ENCODE measurements at places on chromosomes 5 and 9.

DNA sequence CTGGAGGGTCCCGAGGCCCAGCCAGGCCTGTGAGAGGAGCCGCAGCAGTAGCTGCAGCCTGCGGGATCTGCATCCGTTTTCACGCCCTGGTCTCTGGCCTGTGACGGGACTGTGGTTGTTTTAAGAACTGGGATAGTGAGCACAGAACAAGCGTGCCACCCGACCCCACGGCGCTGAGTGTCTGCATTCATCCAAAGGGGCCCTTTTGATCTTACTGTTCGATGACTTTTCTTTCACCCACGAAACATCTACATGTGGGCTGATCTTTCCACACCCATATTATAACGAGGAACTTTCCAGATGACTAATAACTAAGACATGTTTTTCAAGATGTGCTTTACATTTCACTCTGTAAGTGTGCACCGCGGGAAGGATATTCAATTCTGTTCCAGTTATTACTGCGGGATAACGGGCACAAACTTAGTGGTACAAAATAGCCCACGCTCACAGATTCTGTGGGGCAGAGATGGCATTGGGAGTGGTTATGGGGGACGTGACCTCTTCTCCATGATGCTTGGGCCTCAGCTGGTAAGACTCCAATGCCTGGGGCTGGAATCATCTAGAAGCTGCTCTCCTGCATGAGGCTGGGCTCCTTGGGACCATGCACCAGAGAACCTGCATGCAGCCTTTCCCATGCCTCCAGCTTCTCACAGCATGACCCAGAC is 165.0 kb downstream of the SYK start:
- no peak overlapping the region for H3K4me3 ChIP-seq
- H3K36me3 ChIP-seq: no peaks in the 10 kb centered on the region
- no peak for DNase-seq
- peaks cover 30% of the 10 kb centered on the region for H3K4me1 ChIP-seq
- H3K27me3 ChIP-seq: no peaks in the 10 kb centered on the region

DNA sequence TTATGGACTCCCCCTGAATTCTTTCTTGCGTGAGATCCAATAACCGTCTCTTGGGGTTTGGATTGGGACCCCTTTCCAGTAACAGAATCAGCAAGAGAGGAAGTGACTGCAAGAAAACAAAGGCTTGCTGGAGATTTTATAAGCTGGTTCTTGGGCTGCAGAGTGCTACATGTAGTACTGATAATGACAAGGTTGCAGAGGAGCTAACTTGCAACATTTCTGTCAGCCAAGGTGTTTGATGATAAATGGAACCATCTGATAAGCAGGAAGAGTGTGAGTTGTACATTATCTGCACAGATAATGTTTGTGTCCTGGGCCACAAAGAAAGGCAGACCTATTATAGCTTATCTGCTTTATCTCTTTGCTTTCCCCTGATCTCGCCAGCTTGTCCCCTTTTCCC is 37.1 kb downstream of the DNAJB5 start:
- no peaks in the 10 kb centered on the region for H3K36me3 ChIP-seq
- peaks cover 11% of the 10 kb centered on the region for H3K4me1 ChIP-seq
- H3K27me3 ChIP-seq: no peaks in the 10 kb centered on the region
- no peak overlapping the region for H3K4me3 ChIP-seq

- H3K4me1 ChIP-seq: peaks cover 5% of the 10 kb centered on the region
- H3K27ac ChIP-seq: no peak overlapping the region
- H3K27me3 ChIP-seq: no peaks in the 10 kb centered on the region
- H3K36me3 ChIP-seq: no peaks in the 10 kb centered on the region
- peak; percentile 30 for DNase-seq
- H3K4me3 ChIP-seq: no peak overlapping the region
These were observed 215.5 kb downstream of the FANCC start for GRCh38 chr9:95102001-95102433.

DNA sequence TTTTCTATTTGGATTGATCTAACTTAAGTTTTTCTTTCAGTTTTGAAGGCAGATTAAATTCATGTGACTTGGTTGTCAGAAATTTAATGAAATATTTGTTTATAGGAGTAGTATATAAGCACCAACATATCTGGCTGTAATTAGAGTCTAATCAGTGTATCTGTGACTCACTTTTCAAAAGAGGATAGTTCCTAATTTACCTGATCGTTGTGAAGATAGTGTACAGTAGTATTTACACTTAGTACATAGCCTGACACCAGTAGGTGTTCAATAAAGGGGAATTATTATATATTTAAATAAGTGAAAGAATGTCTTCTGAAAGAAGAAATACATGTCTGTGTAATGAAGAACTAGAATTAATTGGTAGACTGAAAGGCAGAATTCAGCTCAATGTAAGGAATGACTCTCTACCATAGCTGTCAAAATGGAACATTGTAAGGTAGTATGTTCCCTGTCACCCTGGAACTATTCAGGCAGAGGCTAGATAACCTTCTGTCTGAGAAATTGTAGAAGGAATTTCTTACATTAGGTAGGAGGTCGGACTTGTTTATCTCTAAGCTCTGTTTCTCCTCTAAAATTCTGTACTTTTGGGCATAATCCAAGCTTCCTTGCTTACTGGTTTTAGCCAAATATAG is 8.6 kb downstream of the TGFBR1 start:
- H3K4me3 ChIP-seq: no peak overlapping the region
- no peaks in the 10 kb centered on the region for H3K36me3 ChIP-seq
- H3K27me3 ChIP-seq: no peaks in the 10 kb centered on the region
- no peak overlapping the region for H3K27ac ChIP-seq
- DNase-seq: no peak

DNA sequence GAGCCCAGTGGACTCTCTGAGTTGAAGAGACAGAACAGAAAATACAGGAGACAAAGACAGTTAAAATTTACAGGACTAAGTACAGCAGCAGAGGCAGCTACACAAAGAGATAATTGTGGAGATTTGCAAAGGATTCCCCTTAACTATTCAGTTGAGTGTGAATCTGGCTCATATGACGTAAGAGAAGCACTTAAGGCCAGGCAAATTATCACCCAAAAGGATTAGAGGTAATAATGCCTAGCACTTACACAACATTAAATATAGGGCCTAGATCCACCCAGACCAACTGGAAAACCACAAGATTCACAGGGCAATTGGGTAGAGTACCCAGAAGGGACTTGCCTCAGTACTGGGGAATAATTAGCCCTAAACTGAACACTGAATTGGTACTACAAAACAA is 41.3 kb downstream of the ADAMTS6 start:
- no peaks in the 10 kb centered on the region for H3K4me1 ChIP-seq
- no peak for DNase-seq
- no peaks in the 10 kb centered on the region for H3K27me3 ChIP-seq
- H3K36me3 ChIP-seq: no peaks in the 10 kb centered on the region
- H3K4me3 ChIP-seq: no peak overlapping the region
- peak overlapping the region; percentile 42 for H3K27ac ChIP-seq

GRCh38 chr5:121870489-121870888 is 18.8 kb downstream of the FTMT start:
- no peak overlapping the region for H3K27ac ChIP-seq
- no peaks in the 10 kb centered on the region for H3K27me3 ChIP-seq
- DNase-seq: peak; percentile 29

DNA sequence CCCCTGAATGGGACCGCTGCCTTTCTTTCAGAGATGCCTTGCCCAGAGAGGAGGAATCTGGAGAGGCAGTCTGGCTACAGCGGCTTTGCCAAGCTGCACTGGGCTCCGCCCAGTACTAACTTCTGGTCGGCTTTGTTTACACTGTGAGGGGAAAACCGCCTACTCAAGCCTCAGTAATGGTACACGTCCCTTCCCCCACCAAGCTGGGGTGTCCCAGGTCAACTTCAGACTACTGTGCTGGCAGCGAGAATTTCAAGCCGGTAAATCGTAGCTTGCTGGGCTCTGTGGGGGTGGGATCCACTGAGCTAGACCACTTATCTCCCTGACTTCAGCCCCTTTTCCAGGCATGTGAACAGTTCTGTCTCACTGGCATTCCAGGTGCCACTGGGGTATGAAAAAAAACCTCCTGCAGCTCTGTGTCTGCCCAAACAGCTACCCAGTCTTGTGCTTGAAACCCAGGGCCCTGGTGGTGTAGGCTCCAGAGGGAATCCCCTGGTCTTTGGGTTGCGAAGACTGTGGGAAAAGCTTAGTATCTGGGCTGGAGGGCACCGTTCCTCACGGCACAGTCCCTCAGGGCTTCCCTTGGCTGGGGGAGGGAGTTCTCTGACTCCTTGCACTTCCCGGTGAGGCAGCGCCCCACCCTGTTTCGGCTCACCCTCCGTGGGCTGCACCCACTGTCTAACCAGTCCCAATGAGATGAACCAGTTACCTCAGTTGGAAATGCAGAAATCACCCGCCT is 171.2 kb downstream of the CWC27 start:
- peak; percentile 76 for DNase-seq
- H3K36me3 ChIP-seq: no peaks in the 10 kb centered on the region
- no peak overlapping the region for H3K4me3 ChIP-seq
- H3K4me1 ChIP-seq: peaks cover 17% of the 10 kb centered on the region
- no peaks in the 10 kb centered on the region for H3K27me3 ChIP-seq

DNA sequence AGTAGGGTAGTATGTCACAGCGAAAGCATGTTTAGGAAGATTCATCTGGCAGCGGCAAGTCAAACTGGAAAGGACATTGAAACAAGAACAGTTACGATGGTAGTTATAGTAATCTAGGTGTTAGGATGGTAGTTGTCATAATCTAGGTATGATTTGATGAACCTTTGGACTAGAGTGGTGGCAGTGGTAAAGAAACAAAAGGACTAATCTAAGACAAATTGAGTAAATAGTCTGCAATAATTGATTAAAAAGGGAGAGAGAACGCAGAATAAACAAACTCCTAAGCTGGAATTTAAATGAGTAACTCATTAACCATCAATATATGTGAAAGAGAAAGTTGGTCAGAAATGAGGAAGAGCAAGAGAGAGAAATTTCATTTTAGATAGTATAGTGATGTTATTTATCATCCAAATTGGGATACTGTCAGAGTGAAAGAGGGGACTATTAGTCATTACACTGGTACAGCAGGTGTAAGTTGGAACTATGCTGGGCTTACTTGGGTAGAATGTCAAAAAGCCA is 56.8 kb downstream of the MTREX start:
- H3K27ac ChIP-seq: no peak overlapping the region
- peaks cover 10% of the 10 kb centered on the region for H3K36me3 ChIP-seq
- no peak for DNase-seq
- no peaks in the 10 kb centered on the region for H3K4me1 ChIP-seq

DNA sequence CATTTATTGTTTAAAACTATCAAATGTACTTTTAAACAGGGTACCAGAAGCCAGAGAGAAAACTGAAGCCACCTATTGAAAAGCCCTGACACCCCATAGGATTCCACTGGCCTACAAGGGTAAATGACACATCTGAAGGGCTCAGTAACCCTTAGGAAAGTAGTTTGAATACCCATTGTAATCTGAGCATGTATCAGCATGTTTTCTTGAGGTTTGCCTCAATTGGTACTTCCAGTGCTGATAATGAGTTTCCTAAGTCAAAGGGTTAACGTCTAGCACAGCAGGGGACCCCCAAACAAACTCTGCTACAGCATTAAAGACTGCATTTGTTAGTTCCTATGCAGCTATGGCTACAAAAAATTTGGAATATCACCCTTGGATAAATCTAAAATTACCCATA is 657.1 kb downstream of the NR2F1-AS1 start:
- H3K27ac ChIP-seq: no peak overlapping the region
- DNase-seq: peak; percentile 64
- H3K27me3 ChIP-seq: no peaks in the 10 kb centered on the region
- peaks cover 55% of the 10 kb centered on the region for H3K4me1 ChIP-seq
